ENCODE measurements at places on chromosomes 3 and 15.

DNA sequence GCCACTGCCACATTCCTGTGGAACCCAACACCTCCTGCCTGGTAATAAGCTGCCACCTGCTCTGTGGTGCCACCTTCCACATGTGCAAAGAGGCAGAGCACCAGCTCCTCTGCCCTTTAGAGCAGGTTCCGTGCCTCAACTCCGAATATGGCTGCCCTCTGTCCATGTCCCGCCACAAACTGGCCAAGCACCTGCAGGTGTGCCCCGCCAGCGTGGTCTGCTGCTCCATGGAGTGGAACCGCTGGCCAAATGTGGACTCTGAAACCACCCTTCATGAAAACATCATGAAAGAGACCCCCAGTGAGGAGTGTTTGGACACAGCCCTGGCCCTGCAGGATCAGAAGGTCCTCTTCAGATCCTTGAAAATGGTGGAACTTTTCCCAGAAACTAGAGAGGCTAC is 28.3 kb downstream of the FBXO40 start:
- no peak for DNase-seq

GRCh38 chr3:113286524-113286923 is 75.2 kb downstream of the BOC start:
- no peak for DNase-seq

GRCh38 chr3:104988496-104988895 is 378.2 kb upstream of the ALCAM start:
- no peak for DNase-seq

DNA sequence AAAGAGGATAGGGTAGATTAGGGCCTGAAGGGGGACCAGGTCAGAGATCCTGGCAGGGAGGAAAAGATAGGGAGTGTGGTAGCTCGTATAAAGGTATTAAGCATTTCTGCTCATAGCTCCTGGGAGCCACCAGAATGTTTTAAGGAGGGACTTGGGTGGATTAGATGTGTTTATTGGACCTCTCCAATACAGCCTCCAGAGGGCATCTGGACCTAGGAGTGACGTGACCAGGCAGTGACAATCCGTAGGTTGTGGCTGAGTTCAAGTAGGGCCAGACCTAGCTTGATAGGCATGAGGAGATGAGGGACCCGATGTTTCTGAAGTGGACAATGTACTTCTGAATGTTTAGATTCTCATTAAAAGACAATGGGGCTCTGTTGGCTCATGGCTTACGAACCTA is 435.2 kb downstream of the MCTP2 start:
- no peak for DNase-seq

DNA sequence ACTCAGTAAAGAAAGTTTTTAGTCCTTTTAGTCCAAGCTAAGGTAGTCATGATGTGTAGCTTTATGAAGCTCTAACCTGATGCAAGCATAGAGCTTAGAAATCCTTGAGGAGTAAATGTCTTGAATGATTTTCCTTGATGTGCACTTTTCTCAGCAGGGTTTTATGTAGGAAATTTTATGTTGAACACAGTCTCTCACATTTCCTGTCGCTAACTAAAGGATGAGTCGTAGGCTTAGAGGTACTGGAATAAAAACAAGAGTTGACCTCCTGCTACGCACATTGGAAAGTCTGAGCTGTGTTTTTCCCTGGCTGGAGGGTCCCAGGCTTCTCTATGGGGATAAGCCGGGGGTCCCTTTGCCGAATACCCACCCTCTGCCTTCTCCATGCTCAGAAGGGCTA is 34.7 kb upstream of the ZPLD1 start:
- DNase-seq: no peak

- no peak for DNase-seq
Measured at GRCh38 chr3:52289747-52290595, 2.3 kb downstream of the GLYCTK start.

DNA sequence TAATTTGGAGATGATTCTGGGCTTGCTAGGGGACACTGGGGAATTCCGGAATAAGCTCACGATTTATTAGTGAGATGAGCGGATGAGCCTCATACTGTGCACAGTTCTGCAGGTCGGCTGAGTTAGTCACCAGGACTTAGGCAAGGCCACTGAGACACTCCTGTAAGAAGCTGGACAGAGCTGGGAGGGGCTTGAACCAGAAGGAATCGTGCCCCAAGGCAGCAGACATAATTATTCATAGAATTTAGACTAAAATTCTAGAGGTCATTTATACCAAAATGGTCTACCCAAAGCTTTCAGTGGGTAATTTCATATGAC is 121.4 kb downstream of the VGLL4 start:
- no peak for DNase-seq

Data from CD4-positive, alpha-beta T cell treated with Interferon gamma for 1 hour (primary cell).